Activated naive CD8-positive, alpha-beta T cell treated with anti-CD3 and anti-CD28 coated beads, Interleukin-2, amount 50 U/mL, for 24 hours (primary cell): ENCODE measurements at places on chromosomes 5 and 9.

DNA sequence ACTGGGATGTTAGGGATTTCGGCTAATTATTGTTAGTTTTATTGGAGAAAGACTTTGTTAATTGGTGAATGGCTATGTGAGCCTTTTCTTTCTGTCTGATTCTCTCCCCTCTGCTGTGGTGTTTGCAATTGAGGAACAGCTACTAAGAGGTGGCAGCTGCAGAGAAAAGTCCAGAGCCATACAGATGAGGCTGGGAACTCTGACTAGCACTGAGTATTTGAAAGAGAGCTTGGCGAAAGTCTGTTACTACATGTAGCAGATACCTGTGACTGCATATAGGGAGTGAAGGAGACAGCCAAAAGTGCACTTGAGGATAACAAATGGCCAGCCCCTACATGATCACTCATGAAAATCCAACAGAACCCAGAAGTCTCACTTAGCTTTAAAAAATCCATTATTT is 44.3 kb upstream of the HSPB3 start:
- no peak for DNase-seq

GRCh38 chr9:98099898-98100297 is 19.1 kb downstream of the TRIM14 start:
- no peak for DNase-seq

DNA sequence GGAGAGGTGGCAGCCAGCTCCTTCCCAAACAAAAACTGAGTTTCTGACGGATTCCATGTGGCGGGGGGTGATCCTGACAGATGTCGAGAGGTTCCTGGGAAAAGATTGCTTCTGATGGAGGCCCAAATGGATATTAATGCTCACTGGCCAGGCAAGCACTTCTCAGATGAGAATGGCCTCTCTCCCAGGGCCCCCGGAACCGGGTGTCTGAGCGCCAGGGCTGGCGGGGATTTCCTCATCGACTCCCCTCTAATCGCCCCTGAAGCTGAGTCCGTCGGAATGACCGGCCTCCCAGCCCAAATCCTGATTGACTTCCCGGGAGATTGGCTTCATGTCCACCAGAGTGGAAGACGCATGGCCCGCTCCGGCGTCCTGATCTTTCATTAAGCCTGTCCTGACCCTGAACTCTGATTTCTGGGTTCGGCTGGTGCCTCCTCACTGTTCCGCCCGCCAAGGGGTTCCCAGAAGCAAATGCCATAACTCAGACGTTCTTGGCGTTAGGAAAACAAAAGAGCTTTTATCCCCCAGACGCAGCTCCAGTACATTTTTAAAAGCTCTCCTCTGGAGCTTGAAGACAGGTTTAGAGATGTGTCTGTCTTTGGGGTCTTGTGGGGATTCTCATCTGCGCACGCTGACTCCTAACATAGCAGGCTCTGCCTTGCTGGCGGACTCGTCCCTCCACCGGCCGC is 17.6 kb downstream of the FIBCD1 start:
- DNase-seq: no peak

DNA sequence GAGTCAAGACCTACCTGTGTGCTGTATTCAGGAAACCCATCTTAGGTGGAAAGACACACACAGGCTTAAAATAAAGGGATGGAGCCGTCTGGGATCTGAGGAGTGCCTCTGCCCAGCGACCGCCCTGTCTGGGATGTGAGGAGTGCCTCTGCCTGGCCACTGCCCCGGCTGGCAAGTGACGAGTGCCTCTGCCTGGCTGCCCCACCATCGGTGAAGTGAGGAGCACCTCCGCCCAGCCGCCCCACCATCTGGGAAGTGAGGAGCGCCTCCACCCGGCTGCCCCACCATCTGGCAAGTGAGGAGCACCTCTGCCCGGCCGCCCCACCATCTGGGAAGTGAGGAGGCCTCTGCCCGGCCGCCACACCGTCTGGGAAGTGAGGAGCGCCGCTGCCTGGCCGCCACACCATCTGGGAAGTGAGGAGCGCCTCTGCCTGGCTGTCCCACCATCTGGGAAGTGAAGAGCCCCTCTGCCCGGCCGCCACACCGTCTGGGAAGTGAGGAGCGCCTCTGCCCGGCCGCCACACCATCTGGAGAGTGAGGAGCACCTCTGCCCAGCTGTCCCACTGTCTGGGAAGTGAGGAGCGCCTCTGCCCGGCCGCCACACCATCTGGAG is 33.7 kb downstream of the SAXO1 start:
- DNase-seq: no peak

GRCh38 chr5:95821110-95822021 is 1.2 kb downstream of the GLRX start:
- DNase-seq: no peak

DNA sequence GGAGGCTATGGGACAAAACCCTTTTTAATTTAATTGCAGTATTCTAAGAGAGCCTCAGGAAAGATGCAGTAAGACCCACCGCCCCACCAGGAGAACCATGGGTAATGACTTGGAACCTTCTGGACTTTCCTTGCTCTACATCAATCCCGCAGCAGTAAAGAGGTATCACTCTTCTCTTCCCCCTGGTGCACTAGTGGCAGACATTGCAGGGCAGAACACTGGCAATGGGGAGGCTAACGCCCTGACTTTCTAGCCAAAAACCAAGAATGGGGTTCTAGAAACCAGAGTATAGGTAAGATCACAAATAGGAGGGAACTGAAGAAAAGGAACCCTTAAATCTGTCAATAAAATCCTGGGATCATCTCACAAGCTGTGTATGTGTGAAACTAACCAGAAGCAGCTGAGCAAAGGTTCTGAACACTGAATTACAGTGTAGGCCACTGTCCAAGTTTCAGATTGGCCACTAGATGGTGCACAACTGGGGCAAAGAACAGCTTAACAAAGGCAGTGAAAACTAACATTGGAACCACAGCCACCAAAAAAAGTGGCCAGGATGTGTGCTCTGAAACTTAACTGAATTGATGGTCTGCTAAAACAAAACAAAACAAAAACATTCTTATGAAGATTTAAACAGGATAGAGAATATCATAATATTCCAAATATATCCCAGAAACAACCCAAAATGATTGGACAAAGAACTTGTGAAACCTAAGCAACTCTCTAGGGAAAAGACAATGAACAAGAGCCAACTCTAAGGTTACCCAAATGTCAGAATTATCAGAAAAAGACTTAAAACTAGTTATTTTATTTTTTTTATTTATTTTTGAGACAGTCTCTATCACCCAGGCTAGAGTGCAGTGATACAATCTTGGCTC is 6.6 kb upstream of the FAM151B start:
- peak; percentile 15 for DNase-seq
